ENCODE measurements at places on chromosomes 12 and 14.

GRCh38 chr12:75844985-75845384 is 186.6 kb downstream of the PHLDA1 start:
- no peak for DNase-seq

DNA sequence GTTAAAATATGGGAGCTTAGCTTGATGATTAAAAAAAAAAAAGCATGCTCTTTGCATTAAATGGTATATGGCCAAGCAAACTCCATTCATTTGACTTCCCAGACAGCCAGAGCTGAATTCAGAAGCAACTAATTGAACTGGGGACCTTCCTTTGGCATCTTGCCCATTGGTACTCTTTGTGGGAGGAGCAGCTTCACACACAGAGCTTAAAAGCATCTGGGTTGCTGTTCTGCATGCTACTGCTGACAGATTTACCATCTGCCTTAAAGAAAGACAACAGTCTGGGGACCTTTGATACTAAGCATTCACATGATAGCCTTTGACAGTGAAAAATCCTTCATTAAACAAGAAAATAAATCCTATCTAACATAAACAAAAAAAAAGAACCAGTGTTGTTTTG is 977.9 kb downstream of the TMTC2 start:
- DNase-seq, result no peak

DNA sequence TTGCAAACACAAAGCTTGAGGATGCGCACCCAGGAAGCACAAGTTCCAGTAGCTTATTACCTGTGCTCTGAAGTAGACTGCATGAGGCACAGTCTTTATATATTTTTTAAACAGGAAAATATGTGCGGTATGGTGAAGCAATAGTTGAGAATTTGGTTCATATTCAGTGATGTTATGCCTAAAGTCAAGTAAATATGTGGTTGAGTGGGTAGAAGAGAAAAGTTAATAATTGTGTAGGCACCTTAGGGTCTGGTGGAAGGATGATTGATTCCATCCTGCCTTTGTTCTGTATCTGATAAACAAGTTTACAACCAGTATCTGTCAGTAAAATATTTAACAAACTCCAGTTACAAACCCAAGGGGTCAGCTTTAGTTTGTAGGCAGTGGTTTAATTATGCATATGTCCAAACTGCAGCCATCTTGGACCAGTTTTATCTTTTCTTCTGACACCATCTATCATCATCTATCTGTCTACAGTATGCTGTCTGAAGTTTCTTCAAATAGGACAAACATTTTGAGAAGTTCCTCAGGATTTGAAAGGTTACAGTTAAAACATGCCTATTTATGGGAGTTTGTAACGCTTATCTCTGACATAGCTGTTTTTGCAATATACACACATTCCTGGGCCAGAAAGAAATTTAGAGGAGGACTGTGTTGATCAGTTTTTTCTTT is 10.8 kb downstream of the SINHCAF start:
- no peak for DNase-seq

DNA sequence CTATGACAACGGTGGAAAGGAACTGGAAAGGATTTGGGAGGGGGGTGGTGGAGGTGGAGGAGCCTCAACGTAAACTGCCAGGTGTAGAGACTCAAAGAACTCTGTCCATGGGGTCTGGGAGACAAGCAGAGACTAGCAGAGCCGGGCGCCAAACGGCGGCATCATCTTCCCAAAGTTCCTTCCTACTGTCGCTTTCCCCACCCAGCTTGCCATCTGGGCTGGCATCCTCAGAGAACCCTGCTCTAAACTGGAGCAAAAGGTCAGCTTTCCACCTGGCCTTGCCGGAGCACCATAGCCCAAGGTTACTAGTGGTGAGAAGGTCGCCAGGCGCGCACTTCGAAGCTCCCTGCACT is 4.0 kb upstream of the IRF2BPL start:
- DNase-seq, result no peak

- no peak for DNase-seq
Measured at GRCh38 chr12:75820848-75821578, 210.6 kb downstream of the PHLDA1 start.

- DNase-seq, result no peak
Measured at GRCh38 chr12:93565760-93566159, 6.7 kb upstream of the SOCS2 start.

- DNase-seq, result no peak
Measured at GRCh38 chr12:673849-674248, 10.6 kb upstream of the NINJ2 start.

DNA sequence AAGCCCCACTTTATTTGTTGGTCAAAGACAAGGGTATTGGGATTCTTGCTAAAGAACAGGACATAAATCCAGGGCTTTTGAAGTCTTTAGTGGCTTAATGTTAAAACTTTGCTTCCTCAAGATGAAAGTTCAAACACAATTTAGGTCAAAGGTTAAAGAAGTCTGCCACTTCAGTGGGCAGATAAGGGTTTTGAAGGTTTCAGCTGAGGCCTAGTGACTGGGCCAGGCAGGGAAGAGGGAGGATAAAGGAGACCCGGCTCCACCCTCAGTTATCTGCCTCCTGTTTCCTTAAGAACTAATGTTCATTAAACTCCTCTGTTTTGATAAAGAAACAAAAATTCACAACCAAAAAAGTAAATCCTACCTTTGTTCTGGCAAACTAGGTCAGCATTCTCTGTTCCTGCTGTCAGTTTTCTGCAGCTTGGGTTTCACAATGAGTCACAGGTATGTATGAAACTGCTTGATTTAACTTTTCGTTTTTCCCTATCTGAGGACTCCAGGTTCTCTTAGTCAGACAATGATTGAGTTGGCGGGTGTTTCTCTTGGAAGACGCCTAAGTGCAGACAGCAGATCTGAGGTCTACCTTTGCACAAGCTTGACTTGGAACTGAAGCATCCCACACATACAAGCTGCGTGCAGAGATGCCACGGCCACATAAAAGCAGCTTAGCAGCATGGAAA is 208.3 kb downstream of the EXOC5 start:
- peak; percentile 16 for DNase-seq

- no peak for DNase-seq
Measured at GRCh38 chr12:52744493-52745156, 32.5 kb downstream of the KRT76 start.

GRCh38 chr14:70873627-70874026 is 33.6 kb upstream of the PCNX1 start:
- no peak for DNase-seq

- DNase-seq, result no peak
Measured at GRCh38 chr12:113019025-113019424, 37.5 kb upstream of the DTX1 start.

DNA sequence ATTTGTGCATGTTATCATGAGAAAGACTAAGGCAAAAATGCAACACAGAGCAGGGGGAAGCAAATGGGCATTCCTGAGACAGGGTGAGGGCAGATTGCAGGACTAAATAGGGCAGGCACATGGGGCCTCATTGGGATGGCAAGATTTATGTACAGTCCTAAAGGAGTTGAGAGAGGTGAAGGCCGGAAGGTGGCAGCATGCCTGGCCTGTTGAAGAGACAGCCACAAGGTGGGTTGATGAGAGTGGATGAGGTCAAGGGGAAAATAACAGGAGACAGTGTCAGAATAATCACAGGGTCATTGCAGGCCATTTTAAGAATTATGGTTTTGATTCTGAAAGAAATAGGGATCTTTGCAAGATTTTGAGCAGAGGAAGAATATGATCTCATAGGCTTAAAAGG is 21.0 kb downstream of the PAH start:
- DNase-seq, result no peak

DNA sequence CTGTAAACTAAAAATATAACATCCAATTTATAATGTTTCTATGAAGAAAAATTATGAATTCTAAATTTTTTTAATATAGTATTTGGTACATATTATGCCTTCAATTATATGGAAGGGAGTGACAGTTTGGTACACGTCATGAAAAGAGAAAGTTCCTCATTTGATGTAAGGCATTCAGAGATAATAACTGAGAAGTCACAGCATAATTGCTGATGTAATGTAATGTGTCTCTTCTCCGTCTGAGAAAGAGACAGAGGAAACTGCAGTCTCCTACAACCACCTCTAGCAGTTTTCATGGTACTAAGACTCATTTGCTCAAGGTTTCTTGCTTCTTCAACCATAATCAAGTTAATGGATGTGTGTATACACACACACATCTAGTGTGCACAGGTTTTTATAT is 2.3 kb upstream of the CD69 start:
- no peak for DNase-seq

GRCh38 chr12:89960011-89960507 is 251.4 kb upstream of the ATP2B1 start:
- DNase-seq, result peak; percentile 73

DNA sequence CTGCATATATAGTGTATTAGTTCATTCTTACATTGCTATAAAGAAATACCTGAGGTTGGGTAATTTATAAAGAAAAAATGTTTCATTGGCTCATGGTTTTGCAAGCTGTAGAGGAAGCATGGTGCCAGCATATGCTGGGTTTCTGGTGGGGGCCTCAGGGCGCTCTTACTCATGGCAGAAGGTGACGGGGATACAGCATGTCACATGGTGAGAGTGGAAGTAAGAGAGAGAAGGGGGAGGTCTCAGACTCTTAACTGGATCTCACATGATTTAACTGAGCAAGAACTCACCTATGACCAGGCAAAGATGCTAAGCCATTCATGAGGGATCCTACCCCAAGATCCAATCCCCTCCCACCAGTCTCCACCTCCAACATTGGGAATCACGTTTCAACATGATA is 15.9 kb upstream of the PAWR start:
- DNase-seq, result no peak

GRCh38 chr14:72678356-72678755 is 215.5 kb downstream of the DPF3 start:
- DNase-seq, result no peak

DNA sequence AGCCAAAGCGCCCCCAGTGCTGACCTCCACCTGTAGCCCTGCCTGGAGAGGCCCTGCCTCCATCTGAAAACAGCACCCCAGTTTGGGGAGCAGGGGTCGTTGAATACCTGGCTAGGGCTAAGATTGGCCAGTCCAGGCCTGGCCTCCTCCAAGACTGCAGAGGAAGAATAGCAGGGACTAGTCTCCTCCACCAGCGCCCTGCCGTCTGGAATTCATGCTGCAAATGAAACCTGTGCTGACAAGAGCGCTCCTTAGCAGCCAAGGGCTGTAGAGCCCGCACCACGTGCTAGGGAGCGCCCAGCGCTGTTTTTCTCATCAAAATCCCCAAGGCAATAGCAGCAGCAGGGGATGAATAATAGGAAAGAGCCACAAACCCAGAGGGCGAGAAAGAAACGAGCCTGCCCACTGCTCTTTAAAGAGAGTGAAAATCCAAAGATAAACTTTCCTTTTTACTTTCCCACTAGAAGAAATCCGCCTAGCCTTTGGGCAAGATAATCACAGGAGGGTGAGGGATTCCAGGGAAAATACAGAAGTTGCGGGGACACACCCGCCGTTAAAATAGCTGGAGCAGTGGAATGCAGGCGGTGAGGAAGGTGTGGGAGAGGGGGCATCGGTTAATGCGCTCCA is 3.3 kb downstream of the COL2A1 start:
- DNase-seq, result peak; percentile 10

GRCh38 chr14:55274146-55274545 is 2.9 kb downstream of the FBXO34 start:
- DNase-seq, result no peak

DNA sequence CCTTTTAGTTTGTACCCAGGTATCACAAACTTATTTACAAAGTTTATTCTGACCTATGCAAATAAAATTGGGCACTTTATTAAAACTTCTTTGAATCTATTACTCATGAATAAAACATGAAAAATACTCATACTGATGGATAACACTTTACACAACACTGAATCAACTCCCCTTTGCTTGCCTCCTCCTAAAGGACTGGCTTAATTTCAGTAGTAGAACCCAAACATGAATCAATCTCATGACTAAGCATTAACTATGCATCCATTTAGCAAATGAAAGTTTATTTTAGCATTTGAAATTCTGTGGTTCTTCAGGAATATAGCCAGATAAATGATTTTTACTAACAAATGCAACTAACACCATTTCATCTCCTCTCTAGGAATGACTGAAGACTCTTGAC is 32.4 kb downstream of the DENND5B start:
- DNase-seq, result no peak

- no peak for DNase-seq
Measured at GRCh38 chr14:21113369-21113768, 12.5 kb downstream of the TMEM253 start.

DNA sequence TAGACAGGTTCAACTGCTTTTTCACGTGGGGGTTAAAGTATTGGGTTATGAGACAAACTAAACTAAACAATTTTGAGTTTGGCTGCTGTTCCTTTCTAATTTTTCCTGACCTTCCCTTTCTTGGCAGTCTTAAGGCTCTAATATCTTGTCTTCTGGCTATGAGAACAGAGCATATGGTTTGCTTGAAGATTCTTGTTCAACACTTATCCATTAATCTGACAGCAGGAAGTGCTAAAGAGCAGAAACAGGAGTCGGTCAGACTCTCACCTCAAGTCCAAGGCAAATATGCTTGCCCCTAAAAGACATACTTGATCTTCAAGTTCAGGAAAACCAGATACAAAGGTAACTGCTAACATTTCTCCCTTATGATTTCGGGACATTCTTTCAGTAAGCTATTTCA is 52.6 kb upstream of the KCNJ8 start:
- no peak for DNase-seq

DNA sequence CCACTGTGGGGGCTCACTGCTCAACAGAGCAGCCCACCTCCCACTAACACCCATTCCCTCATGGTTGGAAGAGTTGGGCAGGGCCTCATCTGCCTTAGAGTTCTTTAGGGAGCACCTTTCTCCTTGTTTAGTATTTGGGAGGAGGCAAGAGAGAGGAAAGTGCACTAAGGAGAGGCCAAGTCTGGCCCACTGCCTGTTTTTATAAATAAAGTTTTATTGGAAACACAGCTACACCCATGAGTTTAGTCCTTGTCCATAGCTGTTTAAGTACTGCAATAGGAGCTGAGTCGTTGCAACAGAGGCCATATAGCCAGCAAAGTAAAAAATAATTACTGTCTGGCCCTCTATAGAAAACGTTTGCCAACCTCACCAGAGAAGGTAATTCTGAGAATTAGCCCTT is 63.9 kb downstream of the C14orf132 start:
- DNase-seq, result no peak

DNA sequence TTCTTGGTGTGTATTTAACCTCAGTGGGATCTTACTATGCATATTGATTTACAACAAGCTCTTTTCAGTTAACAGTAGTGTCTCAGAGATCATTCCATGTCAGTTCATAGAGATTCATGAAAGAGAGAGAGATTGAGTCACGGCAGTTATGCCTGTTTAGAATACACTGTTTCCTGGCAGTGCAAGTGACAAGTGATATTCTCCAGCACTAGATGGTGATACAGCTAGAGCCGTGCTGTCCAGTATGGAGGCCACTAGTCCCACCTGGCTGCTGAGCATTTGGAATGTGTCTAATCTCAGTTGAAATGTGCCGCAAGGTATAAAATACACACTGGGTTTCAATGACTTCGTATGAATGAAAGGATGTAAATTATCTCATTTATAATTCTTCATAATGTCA is 184.4 kb downstream of the SUDS3 start:
- DNase-seq, result no peak

DNA sequence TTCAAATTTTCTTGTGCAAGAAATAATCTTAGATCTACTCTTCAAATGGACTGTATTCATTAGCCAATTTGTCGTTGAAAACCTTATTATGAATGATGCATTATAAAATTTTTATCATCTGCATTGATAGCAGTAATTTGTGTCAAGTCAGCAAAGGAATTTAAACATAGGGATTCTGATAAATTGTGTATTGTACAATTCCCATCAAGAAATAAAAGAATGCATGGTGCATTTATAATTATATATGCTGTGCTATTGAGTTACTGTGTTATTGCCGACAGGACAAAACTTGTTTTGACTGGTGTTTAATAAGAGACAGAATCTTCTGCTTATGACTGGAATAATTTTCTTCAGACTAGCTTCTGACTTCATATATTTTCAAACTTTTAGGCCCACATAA is 3.1 kb upstream of the BCDIN3D start:
- DNase-seq, result no peak

- DNase-seq, result no peak
Measured at GRCh38 chr14:23123419-23123818, 4.4 kb upstream of the CEBPE start.

Data from epithelial cell of proximal tubule (primary cell).